ENCODE measurements at places on chromosomes 4 and X.

DNA sequence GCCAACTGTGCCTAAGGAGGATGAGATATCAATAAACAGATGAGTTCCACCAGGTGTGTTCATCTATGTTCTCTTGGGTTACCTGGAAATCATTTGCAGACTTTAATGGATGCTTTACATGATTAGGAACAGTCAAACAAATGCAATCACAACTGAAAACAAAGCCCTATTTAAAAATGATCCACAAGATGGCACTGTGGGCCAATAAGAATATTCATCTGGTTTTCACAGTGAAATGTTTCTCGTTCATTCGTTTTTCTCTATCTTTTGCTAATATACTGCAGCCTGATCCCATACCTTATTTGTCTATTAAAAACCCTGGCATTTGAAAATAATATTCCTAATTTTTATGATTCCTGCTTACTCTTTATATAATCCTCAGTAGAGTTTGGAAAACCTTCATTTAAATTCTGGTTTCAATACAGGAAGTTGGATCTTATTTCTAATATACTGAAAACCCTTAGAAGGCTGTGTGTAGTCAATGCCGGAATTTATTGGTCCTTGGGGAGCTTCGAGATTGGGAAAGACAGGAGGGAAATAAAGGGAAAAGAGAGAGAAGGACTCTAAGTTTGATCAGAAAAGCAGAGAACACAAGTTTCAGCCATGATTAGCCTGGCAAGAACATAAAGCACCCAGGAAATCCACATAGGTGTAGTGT lies 63.8 kb upstream of the TAPT1 start:
- DNase-seq, result no peak

DNA sequence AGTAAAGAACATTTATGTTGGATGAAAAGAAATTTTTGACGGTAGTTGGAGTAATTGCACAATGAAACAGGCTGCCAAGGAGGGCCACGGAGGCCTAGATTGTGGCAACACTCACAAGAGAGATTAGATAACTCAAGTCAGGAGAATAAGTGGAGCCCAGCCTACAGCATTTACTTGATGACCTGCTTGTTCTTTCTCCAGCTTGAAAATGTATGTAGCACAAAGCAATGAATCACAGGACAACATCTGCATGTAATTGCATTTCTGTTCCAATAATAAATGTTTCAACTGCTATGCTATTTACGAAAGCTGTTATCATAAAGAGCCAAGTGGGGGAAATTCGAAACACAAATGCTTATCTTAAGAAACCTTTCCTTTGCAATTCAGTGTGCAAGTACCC lies 221.2 kb upstream of the MID1 start:
- no peak for DNase-seq

DNA sequence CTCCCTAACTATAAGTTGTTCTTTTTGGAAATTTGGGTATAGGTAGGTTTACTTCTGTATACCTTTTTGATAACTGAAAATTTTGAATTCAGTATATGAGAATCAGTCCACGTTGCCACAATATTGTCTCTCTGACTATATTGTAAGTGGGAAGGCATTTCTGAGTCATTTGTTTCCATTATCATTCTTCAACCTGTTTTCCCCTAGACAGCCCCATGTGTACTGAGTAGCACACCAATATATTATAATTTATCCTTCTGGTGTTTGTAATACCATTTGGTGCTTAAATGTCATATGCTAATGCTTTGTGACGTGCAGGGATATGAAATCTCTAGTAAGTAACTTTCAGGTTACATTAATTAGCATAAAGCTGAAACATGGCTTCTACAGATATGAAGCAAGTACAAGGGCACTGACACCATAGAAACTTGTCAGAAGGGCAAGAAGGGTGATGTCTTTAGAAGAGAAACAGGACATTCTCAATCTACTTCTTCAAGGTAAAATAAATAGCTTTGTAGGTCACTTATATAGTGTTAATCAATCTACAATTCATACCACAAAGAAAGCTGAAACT lies 27.7 kb downstream of the PAK3 start:
- DNase-seq, result no peak

DNA sequence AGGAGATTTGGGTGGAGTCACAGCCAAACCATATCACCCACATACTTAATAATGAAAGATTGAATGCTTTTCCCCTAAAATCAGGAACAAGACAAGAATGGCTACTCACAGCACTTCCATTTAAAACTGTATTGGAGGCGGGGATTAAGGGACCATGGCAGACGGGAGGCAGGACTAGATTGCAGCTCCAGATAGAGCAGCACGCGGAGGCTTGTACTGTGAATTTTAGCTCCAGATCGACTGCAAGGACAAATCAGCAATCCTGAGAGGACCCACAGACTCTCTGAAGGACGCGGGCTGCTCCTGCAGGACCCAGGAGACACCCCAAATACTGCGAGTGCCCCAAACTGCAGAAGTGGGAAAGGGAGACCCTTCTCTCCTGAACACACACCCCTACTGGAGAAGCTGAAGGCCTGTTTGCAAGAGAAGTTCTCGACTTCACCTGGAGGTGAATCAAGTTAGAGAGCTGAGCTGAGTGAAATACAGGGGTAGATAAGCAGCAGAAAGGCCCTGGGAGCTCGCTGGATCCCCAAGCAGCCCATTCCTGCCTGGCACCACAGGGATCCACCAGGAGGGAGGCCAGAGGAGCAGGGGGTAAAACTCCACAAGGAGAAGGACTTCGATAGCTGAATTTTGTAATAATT lies 207.4 kb upstream of the INTU start:
- DNase-seq, result no peak

GRCh38 chr4:165965503-165965902 lies 92.5 kb downstream of the TLL1 start:
- no peak for DNase-seq

DNA sequence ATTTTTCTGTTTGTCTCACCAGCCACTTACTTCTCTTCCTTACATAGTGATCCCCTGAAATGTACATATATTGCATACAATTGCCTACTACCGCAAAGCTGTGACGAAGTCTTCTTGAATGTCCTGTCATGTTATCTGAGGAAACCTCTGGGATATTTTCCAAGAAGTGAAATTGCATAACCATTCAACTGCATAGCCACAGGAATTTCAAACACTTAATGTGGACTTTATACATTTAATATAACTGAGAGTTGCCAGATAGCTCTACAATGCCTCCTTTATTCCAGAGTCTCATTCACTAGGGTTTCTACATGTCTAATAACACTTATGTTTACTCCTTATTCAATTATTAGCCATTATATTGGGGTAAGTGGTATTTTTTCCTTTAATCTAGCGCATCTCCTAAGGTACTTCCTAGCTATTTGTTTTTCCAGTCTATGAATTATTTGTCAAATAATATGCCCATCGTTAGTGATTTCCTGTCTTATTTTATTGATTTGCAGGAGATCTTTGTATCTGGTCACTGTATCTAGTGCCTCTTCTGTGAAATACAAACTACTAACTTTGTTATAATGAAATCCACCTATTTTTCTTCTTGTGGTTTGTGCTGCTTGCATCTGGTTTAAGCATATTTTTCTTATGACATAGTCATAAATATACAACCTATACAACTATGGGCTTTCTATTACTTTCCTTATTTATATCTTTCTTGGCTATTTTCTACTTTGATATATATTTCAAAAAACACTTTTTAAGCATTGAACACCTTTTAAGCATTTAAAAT lies 69.2 kb upstream of the GRID2 start:
- DNase-seq, result no peak

DNA sequence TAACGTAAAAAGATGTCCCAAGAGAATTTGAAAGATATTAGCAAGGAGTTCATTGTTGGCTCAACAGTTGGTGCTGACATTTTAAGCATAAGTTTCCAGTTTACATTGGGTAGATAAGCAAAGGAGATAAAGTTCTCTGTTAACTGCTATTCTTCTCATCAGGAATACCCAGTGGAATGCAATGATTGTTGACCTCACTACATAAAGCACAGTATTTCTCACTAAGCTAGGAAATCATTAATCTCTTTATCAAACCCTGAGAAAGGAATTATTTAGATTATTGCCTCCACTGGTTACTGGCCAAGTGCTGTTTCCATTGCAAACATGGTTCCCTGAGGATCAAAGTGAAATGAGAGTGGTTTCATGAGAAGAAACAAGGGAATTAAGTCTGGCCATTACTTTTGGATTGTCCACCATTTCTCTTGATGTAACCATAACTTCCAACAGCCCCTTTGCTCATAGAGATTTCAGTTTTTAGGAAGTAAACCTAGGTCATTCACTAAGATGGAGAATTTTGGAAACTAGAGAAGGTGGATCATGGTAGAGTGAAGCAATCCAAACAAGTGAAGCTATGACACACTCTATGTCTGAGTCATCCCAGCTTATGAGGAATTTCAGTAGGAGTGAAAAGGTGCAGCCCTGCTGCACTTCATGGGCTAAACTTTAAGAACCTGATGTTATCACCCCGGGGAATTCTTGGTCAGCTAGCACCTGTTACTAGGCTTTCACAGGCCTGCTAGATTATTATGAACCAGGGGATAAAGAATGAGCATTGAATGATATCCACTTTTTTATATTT lies 163.4 kb downstream of the AREG start:
- no peak for DNase-seq

DNA sequence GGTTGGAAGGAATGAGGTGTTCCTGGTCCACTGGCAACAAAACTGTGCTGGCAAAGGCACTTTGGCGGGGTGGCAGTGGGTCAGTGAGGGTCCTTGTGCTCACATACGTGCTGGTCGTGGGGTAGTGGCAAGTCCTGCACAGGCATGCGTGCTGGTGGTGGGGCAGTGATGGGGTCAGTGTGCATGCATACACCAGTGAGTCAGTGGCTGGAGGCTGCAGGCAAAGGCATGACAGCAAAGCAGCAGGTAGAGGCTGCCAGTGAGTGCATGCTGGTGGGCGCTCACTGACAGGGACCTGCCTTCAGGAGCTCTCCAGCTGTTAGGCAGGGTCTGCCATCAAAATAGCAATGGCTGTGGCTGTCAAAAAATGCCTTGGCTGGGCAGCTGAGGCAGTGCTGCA lies 42.1 kb downstream of the TMPRSS11E start:
- no peak for DNase-seq

Data from vagina (tissue), 2 donors.